HT1080 (cell line): ENCODE measurements at places on chromosomes 5 and 9. TPM values are rescaled to one million over a fixed set of nuclear protein-coding genes. Genes with fewer than 3 reads are reported as not detected.

Gene AP3B1
- 28.4 and 30.3 TPM in 2 replicates for total RNA-seq

GRCh38 chr5:42768106-42768504 is 11.5 kb downstream of the CCDC152 start:
- no peak for DNase-seq

GRCh38 chr5:172797771-172798191 is 26.8 kb upstream of the DUSP1 start:
- no peak for DNase-seq

DNA sequence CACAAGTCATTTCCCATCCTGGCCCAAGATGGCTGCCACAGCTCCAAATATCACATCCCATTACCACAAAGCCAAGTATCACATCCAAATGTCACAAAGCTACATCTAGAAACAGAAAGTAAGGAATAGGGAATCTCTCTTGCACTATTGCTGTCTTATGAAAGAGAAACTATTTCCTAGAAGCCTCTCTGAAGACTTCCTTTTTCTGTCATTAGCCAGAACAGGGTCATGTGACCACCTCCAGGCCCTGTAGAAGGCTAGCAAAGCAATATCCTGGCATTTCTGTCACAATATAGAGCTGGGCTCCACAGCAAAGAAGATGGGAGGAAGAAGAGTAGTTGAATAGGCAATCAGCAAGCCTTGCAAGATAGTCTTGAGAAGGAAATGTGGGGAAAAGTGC is 99.2 kb downstream of the SH3TC2 start:
- DNase-seq: no peak

- no peak for DNase-seq
Measured at GRCh38 chr5:10122076-10122726, 127.5 kb downstream of the ATPSCKMT start.

Gene TAF7
- 42.6 and 48.1 TPM in 2 replicates for total RNA-seq

- no peak for DNase-seq
Measured at GRCh38 chr5:174052636-174053035, 7.1 kb downstream of the NSG2 start.

Gene QRFP
- not detected in 2 replicates for total RNA-seq

Gene PTBP3
- total RNA-seq: 19.4 and 49.5 TPM in 2 replicates

- DNase-seq: peak; percentile 59
Measured at GRCh38 chr5:122151640-122152039, 22.3 kb downstream of the ZNF474 start.

GRCh38 chr9:89497257-89497963 is 503 bp downstream of the SEMA4D start:
- DNase-seq: no peak

- peak; percentile 89 for DNase-seq
Measured at GRCh38 chr5:122180863-122181548, 51.7 kb downstream of the ZNF474 start.

DNA sequence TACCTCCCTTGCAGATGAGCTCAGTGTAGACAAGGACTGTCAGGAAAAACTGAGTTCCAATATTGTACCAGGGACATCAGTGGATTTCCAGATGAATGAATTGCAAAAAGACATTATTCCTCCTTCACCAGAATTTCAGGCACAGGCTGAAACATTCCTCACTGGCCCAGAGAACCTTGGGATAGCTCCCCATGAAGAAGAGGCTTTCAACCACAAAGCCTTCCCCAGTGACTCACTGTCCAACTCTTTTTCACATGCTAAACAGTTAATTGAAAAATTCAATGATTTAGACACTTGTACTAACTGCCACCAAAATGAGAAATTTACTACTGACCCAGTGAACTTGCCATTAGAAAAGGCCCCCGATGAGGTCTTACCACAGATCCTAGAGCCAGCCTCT is 144.5 kb downstream of the UNC13B start:
- DNase-seq: peak; percentile 13

DNA sequence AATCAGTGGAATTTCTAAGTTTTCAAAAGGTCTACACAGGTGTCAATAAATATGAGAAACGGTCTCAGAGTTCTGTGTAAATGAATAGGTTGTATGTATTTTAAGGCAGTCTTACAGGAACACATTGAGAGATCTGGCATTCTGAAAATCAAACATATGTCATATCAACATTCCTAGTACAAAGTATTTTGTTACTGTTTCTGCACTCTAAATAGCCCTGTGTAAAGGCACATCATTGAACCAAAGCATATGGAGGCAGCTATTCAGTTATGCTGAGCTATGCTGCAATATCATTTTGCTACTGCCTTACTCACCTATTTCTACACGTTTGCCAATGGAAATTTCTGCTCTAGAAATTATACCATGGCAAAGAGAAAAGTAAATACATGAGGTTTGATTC is 379.1 kb downstream of the KIAA0825 start:
- no peak for DNase-seq

DNA sequence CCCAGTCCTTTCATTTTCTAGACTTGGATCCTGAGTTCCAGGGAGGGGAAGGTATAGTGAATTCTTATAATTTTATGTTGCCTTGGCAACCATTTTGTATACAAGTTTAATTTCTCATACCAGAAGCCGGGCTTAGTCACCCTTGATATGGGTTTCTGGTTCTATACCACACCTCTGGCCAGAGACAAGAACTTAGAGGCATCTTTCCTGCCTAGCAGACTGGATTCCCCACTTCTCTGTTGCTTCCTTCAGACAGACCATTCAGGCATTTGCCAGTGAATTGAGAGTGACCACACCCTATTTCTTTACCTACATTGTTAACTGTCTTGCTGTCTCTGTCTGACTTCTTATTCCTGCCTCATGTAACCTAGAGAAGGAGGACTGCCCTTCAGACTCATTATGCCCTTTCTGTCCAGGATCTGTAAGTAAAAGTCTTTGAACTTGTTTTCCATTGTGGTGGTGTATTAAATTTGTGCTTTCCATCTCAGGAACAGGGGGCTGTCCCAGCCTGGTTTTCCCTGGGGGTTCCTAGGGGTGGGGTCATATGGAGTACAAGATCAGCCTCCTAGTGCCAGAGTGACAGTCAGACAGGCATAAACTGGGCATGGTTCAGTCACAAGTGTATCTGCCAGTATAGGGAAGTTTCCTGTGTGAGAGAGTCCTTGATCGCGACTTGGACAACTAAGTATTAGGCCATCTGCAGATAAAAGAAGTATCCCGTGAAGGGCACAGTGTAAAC is 27.4 kb downstream of the TNFSF8 start:
- peak; percentile 65 for DNase-seq

GRCh38 chr5:181035991-181036815 is 3.9 kb upstream of the BTNL9 start:
- DNase-seq: peak; percentile 20

Gene LAMC3
- total RNA-seq: 0.13 and 0.29 TPM in 2 replicates

GRCh38 chr5:1791176-1791575 is 8.5 kb downstream of the MRPL36 start:
- DNase-seq: no peak

GRCh38 chr9:76192013-76192412 is 202.2 kb downstream of the RFK start:
- DNase-seq: no peak

GRCh38 chr9:130780415-130780814 is 54.6 kb upstream of the ABL1 start:
- no peak for DNase-seq

GRCh38 chr5:155295111-155295510 is 281.6 kb downstream of the KIF4B start:
- DNase-seq: no peak

DNA sequence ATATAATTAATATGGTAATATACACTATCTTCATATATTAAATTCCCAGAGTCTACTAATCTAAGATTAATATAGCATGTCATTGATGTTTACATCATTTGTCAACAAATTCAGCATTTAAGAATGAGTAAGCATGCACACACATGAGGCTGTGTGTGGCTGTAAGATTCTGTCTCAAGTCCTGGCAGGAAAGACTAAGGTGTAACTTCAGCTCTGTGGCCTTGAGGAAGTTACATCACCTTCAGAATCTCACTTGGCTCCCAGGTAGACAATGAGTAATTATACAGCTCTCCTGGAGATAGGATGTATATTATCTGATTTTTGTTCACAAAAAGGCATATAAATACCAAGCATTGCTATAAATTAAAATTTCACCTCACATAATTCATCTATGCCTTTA is 119.4 kb upstream of the IQGAP2 start:
- DNase-seq: no peak

Gene SLCO4C1
- total RNA-seq: 0.02 TPM in 1 of 2 replicates, not detected in the other

DNA sequence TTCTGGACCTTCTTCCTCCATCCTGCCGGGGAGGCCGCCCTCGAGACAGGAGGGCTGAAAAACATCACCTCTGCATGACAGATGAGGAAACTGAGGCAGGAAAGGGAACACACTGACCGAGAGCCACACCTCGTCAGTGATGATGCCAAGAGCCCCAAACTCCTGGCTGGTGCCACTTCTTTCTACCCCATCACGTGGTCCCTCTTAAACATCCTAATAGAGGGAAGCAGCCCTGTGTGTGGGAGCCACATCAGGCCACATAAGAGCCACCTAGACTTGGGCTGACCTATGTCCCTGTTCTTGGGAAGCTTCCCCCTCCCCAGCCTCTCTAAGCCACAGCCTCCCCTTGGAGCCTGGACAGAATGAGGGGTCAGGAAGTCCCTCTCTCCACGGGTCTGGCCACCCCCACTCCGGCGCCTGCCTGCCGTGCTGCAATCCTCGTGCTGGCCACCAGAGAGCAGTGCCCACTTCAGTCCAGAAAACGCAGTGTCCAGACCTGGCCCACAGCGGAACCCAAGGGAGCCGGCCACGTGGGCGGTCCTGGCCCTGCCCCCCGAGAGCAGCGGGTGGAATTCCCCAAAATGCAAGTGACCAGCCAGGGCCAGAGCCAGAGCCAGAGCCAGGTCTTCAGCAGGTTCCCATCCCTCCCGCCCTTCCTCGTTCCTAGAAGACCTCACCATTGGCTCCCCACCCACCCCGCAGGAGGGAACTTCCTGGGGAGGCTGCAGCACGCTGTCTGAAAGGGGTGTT is 54.7 kb upstream of the SARDH start:
- peak; percentile 60 for DNase-seq

GRCh38 chr9:5695860-5696259 is 67.0 kb downstream of the RIC1 start:
- no peak for DNase-seq

- DNase-seq: no peak
Measured at GRCh38 chr9:83423815-83424707, 114.1 kb downstream of the FRMD3 start.

DNA sequence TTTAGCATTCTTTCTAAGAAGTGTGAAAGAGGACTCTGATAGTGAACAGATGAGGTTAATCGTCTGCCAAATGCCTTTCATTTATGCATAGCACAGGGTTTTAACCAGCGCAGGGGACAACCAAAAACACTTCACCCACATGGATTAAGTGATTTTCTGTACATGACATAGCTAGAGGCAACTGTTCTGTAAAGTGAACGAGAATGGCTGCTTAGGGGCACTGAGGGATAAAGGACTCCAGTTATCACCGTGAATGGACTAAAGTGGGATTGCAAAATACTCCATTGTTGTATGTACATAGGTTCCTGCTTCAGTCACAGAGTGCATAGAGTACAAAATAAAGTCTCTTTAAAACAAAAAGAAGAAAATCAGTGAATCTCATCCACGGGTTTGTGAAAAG is 456.8 kb downstream of the DMAC1 start:
- no peak for DNase-seq

Gene RABGAP1
- total RNA-seq: 15.1 and 20.2 TPM in 2 replicates

DNA sequence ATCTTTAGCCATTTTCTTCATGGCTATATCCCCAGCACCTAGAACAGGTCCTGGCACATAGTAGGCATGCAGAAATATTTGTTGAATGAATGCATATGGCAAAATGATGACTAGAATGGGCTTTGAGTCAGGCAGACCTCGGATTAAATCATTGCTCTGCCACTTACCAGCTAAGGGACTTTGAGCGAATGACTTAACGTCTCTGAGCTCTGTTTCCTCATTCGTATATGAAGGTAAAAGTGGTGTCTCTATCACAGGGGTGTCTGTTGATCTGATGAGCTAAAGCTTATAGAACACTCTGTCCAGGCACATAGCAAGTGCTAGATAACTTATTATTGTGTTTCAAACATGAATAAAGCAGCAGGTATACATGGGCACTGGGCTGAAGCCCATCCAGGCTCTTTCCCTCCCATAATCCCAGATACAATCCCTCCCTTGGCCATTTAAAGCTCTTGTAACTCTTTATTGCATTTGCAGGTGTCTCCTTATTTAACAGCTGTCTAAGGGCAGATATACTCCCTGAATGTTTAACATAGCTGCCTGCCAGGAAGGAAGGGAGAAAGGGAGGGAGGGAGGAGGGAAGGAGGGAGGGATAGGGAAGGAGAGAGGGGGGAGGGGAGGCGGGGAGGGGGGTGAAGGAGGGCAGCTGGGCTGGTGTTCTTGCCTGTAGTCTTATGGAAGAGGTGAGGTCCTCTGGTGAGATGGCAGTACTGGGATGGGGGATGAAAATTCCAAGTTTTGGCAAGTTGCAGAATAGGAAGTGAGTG is 23.2 kb upstream of the STXBP1 start:
- no peak for DNase-seq

GRCh38 chr9:109239240-109239639 is 72.2 kb upstream of the FRRS1L start:
- no peak for DNase-seq

Gene NRARP
- total RNA-seq: 0.30 and 0.90 TPM in 2 replicates

Gene LECT2
- not detected in 2 replicates for total RNA-seq

DNA sequence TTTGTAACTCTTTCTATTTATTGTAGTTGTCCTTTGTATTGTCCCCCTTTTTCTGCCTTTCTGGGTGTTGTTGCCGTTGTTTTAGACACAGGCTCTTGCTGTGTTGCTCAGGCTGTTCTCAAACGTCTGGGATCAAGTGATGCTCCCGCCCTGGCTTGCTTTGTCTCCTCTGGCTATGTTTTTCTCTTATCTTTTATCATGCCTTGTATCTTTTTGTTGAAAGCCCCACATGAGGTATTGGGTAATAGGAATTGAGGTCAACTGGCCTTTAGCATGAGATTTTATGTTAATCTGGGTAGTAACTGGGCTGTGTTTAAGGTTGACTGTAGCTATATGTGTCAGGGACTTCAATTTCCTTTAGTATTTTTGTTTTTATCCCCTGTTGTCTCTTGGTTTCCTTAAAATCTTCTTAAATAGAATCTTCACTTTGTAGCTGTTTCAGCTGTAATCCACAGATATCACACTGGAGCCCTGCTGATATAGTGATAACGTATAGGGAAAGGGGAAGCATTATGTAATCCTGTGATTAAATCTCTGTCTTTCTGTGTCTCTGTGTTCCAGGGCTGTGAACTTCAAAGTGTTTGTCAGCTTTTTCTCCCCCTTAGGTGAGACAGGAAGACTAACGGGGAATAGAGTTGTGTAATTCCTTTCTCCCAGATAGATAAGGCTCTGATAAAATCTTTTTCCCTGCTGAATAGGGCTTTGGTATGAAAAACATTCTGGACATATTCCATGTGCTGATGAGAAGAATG is 25.9 kb upstream of the CACNA1B start:
- DNase-seq: no peak

GRCh38 chr9:25990376-25990775 is 312.1 kb upstream of the TUSC1 start:
- DNase-seq: no peak

Gene C1QTNF3
- total RNA-seq: 0.21 TPM in 1 of 2 replicates, not detected in the other
